ENCODE measurements at places on chromosomes 1 and 21.

DNA sequence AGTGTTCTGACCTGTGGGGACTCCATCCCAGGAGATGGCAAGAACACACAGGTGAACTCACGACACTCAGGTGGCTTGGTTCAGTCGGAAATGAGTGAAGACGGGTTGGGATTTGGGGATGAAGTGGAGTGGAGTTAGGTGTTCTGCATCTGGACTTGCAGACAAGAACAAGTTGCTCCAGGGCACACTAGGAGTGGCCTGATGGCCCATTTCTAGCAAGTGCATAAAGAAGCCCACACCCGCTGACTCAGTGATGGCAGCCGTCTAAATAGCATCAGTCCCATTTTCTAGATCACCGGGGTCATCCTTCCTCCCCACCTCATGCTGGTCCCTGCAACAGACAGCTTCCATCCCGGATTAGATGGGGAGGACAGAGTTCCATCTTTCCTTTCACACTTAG, 278.4 kb downstream of the C1orf94 start:
- DNase-seq: no peak

DNA sequence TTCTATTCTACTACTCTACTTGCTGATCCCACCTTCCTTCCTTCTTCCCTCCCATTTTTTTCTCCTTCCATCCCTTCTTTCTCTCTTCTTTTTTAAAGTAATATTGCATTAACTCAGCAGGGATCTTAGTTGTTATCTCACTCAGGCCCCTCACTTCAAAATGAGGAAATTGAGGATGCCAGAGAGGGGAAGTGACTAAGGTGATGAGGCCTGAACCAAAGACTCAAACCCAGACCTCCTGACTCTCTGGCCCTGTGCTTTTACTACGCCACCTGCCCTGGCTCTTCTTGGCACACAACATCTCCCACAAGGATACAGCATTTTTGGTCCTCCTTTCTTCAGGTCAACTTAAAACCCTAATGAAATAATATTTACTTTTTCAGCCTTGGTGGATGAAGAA, 151.7 kb upstream of the ZNF648 start:
- DNase-seq: no peak

DNA sequence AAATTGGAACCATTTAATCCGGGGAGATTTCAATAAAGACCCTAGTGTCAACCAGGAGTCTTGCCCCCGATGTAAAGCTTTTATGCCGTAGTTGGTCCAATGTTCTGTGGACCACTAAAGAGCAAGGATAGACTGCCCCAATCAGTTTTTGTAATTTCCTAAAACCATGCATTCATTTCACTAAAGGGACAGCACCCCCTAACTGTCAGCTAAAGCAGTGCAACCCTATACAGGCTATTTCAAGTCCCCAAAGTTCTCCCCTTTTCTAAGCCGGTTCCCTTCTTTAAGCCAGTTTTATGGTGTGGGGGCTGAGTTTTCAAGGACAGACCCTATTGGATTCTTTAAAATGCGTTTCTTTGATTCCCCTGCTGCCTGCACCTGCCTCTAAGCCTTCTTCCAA, 12.7 kb upstream of the PDPN start:
- no peak for DNase-seq

DNA sequence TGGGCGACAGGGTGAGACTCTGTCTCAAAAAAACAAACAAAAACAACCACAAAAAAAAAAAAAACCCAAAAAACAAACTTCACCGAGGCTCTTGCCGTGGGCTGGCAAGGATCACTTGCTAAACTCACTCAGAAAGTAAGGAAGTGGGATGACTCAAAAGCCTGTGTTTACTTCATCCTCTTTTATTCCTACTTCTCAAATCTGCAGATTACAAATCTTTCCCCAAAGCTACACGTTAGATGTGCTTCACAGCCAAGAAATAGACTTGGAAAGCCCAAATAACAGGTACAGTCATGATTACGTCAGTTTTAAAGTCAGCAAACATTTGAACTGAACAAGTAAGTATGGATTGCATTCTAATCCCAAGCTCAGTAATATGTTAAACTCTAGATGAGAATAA, 359.3 kb downstream of the ADGRL2 start:
- DNase-seq: no peak

DNA sequence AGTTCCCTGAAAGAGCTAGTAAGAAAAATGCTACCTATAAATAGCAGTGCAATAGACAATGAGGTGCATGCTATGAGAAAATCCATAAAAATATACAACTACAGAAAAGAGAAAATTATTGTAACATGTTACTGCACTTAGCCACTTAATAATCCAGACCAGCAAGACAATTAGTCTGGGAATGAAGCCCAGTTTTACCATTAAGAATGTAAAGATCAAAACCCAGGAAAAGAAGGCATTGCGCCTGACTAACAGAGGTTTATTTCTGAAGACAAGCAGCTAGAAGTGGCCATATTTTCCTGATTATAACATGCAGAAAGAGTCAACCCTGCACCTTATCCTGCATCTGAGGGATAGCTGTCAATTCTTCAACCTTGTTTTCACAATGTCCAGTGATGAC, 276.4 kb upstream of the PRMT6 start:
- DNase-seq: no peak

- no peak for DNase-seq
Observed at GRCh38 chr21:34181431-34182039, 108.2 kb downstream of the MRPS6 start.

- no peak for DNase-seq
Observed at GRCh38 chr1:58722967-58723366, 23.1 kb upstream of the MYSM1 start.

GRCh38 chr1:58266242-58266641, 280.3 kb downstream of the OMA1 start:
- no peak for DNase-seq

DNA sequence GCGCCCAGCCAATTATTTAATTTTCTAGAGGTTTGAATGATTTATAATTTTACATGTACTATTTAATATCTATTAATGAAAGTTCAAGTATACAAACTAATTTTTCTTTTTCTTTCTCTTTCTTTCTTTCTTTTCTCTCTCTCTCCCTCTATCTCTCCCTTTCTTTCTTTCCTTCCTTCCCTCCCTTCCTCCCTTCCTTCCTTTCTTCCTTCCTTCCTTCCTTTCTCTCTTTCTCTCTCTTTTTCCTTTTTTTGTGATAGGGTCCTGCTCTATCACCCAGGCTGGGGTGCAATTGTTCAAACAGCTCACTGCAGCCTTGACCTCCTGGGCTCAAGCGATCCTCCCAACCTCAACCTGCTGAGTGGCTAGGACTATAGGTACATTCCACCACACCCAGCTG, 16.1 kb upstream of the KIF14 start:
- no peak for DNase-seq

DNA sequence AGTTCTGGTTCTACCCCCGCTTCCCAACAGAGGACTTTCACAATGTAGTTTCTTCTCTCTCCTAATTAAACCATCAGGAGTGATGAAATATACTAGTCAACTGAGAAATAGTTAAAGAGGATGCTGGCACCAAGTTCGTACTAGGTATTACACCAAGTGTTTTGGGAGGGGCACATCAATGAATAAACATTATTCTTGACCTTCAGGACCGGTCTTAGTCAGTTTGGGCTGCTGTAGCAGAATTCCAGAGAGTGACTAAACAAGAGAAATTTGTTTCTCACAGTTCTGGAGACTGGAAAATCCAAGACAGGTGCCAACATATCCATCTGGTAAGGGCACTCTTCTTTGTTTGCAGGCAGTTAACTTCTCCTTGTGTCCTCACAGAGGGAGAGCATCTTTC, 103.8 kb downstream of the SPATA17 start:
- no peak for DNase-seq

DNA sequence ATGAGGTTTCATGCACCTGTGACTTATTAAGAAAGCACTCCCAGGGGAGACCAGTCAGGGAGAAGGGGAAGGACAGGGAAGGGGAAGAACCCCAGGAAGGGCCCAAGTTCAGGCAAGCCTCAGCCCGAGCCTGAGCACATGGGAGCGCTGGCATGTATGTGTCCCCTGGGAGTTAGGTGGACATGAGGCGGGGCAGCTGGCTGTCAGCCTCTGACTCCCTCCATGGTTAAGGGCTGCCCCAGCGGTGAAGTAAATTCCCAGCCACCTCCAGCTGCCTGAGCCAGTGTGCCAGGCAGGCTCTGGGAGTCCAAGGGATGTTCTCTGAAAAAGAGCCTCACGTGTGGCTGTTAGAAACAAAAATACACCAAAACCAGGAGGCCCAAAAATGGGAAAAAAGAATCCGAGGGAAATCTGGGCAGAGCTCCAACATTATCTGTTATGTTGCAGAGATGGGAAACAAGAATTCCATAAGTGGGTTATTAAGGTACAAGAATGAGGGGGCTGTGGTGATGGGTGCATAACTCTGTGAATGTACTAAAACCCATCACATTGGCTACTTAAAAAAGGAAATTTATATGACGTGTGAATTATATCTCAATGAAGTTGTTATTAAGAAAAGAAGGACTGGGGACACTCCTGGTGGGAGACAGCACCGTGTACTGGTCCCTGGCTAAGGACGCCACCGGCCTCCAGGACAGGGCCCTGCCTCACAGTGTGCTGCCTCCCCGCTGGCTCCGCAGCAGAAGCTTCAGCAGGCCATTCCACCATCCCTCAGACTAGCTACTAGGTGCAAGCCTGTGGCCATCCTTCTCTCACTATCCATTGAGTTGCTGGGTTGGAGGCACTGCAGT, 18.7 kb downstream of the DMRTB1 start:
- no peak for DNase-seq

All from stimulated activated CD4-positive, alpha-beta T cell treated with anti-CD3 and anti-CD28 coated beads, Interleukin-2, amount 100 ng/mL, for 4 hours (primary cell).